ENCODE measurements at places on chromosomes 3 and 15. TPM values are rescaled to one million over a fixed set of nuclear protein-coding genes. Genes with fewer than 3 reads are reported as not detected.

RHCG gene
- not detected for total RNA-seq

ITIH1 gene
- total RNA-seq: not detected

DUOX2 gene
- 0.70 TPM for total RNA-seq

PPP1R14D gene
- not detected for total RNA-seq

FGD5 gene
- 2.6 TPM for total RNA-seq

GRCh38 chr15:56959318-56959648 lies 40.8 kb downstream of the TCF12 start:
- no peak for DNase-seq

DNA sequence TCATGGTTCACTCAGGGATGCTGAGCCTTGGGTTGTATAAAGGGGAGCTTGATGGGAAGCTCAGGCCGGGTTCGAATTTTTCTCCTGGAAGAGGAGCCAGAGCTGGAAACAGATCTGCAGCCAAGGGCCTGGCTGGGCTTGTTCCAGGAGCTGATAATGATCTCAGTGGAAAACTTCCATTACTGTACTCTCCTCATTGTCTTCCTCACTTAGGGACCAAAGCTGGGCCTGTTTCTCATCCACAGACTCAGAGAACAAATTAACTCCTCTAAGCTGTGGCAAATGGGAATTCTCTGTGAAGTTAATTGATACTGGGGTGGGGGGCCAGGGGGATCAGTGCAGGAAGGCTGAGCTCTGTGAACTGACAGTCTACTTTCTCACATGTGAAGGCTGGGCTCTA lies 92.0 kb downstream of the PRICKLE2 start:
- no peak for DNase-seq

- no peak for DNase-seq
These were observed 8.5 kb downstream of the SHOX2 start for GRCh38 chr3:158097593-158098308.

- no peak for DNase-seq
These were observed 11.3 kb downstream of the CSRNP1 start for GRCh38 chr3:39142067-39142466.

DNA sequence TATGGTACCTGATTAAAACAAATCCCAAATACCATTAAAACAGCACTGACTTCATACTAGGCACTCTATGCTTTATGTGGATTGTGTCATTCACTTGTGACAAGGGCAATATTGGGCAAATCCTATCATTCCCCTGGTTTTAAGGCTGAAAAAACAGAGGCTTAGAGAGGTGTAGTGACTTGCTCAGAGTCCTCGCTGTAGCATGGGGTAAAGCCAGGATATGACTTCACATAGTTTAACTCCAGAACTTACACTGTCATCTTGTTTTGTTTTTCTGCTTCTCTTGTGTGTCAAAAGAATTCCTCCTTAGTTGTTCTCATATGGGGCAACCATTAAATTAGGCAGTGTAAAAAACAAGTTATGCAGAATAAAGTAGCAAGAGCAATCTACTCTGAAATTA lies 40.3 kb upstream of the ICE2 start:
- DNase-seq: no peak

DNA sequence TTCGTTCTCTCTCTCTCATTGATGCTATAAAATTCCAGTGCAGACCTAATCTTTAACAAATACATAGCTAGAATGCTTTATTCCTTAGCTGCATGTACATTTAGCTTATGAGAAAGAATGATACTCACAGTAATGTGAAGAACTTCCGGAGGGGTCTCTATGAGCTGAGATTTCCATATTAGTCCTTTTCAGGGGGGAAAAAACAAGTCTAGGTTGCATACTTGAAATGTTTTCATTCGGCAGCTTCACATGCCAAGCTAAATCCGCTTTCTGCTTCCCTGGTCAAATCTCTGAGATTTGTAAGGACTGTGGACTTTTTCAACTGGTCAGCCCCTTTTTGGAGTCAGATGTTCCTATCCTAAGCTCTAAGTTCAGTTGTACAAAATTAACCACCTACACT lies 111.5 kb upstream of the COL8A1 start:
- DNase-seq: peak; percentile 49

GRCh38 chr3:16179771-16180736 lies 5.6 kb downstream of the GALNT15 start:
- peak; percentile 86 for DNase-seq

- DNase-seq: no peak
These were observed 224.7 kb downstream of the CACNA2D3 start for GRCh38 chr3:54347060-54347459.

Data from astrocyte (in vitro differentiated cells and primary cell).